ENCODE measurements at places on chromosomes 16 and 17.

DNA sequence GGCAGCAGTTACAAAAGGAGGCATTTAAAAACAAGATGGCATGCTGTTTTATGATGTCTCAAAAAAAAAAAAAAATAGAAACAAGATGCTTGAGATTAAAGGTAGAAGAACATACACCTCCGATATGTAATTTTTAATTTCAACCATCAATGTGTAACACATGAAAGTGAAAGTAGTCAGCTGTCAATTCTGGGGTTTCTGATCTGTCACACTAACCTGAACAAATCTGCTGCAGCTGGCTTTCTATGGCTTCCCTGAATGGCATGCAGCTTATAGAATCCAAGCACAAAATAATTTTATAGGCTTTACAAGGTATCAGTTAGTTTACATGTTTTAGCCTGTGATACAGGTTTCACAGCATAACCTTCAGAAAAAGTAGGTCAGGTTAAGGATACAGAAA lies 13.5 kb downstream of the GLYR1 start:
- DNase-seq = no peak

GRCh38 chr16:63188086-63188771 lies 1152.0 kb upstream of the CDH8 start:
- no peak for DNase-seq

DNA sequence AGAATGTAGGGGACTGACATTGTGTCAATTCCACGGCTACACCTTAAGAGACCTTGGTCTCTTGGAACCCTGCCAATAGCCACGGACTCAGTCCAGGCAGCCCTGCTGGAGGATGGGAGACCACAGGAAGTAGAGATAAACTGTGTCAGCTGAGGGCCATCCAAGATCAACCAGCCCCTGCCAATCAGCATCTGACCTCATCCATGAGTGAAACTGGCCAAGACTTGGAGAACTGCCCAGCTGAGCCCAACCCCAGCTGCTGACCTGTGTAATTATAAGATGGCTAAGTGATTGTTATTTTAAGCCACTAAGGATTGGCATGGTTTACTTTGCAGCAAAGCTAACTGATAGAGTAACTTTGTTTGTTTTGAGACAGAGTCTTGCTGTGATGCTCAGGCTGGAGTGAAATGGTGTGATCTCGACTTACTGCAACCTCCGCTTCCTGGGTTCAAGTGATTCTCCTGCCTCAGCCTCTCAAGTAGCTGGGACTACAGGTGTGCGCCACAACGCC lies 13.3 kb upstream of the YWHAE start:
- DNase-seq = no peak

DNA sequence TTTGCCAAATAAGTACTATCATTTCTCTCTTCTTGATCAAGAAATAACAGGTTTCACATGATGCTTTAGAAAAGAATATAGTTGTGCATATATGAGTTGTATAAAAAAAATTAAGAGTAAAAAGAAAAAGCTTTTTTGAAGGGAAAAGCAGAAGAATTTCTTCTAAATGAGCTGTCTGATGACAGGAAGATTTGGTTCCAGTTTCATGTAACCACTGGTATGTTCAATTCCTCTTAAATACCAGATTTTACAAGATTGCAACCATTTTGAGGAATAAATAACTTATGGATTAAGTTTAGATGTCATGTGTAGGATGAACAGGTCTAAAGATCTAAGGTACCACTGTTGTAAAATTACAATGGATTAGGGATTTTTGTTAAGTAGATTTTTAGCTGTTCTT lies 45.0 kb downstream of the VMP1 start:
- DNase-seq = no peak

Data from stimulated activated CD8-positive, alpha-beta memory T cell treated with anti-CD3 and anti-CD28 coated beads, Interleukin-4, amount 100 ng/mL, for 1 hour (primary cell).